ENCODE measurements at places on chromosomes 2 and 18. TPM values are rescaled to one million over a fixed set of nuclear protein-coding genes. Genes with fewer than 3 reads are reported as not detected.

DNA sequence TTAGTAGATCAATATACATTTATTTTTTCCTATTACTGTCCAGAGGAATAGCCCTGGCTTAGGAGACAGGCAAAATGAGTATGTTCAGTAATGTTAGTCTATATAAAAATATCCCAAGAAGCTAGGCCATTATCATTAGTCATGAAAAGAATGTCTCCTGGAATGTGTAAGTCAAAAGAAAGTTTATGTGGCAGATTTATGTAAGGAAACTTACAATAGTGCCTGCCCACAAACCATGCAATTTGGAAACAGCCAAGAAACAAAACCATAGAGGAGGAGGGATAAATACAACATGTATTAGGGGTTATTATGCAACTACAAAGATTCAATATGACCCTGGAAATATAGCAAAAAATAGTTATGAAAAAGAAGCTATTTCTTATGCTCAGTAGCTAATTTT lies 96.3 kb downstream of the NOL4 start:
- DNase-seq: no peak

GRCh38 chr2:139622691-139623090 lies 842.5 kb upstream of the NXPH2 start:
- DNase-seq: no peak

- DNase-seq: peak; percentile 2
Measured at GRCh38 chr18:43661570-43661969, 384.3 kb upstream of the SYT4 start.

GRCh38 chr2:166125557-166125956 lies 2.3 kb downstream of the SCN1A start:
- DNase-seq: no peak

GRCh38 chr2:18154812-18155211 lies 276.3 kb downstream of the KCNS3 start:
- no peak for DNase-seq

DNA sequence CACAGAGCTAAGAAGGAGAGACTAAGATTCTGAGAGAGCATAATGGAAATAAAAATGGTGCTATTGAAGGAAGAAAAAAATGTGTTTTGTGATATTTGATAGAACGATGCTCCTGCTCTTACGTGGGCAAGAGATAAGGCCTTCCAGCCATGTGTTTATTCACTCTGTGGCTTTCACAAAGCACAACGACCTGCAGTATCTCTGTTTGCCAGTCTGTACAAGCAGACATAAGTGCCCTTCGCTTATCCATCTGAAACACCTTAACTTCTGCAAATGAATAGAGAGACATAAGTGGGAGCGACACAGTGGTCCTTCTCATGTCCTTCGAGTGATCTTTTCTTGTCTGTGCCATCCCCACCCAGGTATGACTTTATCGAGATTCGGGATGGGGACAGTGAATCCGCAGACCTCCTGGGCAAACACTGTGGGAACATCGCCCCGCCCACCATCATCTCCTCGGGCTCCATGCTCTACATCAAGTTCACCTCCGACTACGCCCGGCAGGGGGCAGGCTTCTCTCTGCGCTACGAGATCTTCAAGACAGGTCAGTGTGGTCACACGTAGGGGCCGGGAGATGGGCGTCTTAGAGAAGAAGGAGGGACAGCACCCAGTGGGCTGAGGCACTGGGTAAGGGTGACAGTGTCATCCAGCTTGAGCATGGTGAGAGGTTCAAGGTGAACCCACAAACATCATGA lies 33.7 kb downstream of the NRP2 start:
- DNase-seq: peak; percentile 11

DNA sequence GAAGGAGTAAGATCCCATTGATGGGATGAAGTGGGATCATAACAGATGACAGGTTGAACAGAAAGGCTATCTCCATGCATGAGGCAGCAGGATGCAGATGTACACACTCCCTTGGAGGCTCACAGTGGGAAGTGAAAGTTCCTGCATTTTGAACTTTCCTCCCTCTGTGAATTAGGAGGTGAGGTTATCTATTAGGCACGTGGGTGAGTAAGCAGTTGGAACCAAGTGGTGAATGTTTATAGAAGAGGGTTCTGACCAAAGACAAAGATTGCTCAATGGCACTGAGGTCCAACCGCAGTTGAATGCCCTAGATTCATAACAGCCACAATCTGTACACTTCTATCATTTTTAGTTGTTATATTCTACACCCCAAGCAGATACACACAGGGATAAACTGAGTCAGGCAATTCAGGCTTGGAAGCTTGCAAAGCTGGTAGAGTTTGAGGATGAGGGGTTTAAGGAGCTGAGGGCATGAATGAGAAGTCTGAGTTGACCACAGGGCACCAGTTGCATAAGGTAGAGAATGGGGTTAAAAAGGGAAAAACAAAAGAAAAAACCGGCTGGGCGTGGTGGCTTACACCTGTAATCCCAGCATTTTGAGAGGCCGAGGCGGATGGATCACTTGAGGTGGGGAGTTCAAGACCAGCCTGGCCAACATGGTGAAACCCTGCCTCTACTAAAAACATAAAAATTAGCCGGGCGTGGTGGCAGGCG lies 7.1 kb upstream of the KCMF1 start:
- no peak for DNase-seq

DNA sequence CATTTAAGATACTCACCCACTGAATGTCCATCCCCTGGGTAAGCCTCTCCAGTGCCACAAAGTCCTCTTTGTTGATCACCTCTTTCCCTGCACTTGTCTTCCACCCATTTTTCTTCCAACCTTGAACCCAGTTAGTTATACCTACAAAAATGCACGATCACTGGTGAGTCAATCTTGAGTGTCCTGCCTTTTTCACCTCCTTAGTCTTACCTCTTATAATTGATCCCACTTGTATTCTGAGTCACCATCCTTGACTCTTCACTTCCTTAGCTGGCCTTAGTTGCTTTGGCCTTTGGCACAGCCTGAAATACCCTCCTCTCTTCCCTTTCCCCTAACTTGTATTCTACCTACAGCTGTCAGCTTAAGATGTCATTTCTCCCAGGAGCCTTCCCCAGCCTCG lies 10.2 kb downstream of the RNASEH1 start:
- DNase-seq: no peak

GRCh38 chr2:201258666-201259615 lies 1.4 kb upstream of the CASP8 start:
- DNase-seq: no peak

DNA sequence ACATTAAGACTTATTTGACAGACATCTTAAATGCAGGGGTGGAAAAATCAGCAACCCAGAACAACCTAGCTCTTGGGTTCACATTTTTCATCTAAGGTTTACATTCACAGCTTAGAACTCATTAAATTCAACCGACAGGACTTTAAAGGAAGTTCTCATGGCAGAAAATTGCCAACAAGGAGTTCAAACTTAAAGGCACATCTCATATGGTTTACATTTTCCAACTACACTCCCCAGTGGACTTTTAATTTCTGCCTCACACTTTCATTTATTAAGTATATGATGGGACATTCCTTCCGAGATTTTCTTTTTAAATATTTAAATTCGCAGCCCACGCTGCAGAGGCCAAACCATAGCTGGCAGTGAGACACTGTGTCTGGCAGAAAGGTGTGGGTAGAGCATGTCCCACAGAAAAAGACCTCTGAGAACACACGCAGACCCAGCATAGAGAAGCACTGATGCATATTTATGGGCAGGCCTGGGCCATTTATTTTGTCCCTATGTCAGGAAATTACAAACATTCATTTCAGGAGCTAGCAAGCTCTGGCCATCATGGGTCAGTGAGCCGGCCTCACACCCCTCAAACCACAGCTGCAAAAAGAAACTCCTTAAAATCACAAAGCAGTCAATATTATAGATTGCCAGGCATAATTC lies 46.3 kb downstream of the STK39 start:
- no peak for DNase-seq

DNA sequence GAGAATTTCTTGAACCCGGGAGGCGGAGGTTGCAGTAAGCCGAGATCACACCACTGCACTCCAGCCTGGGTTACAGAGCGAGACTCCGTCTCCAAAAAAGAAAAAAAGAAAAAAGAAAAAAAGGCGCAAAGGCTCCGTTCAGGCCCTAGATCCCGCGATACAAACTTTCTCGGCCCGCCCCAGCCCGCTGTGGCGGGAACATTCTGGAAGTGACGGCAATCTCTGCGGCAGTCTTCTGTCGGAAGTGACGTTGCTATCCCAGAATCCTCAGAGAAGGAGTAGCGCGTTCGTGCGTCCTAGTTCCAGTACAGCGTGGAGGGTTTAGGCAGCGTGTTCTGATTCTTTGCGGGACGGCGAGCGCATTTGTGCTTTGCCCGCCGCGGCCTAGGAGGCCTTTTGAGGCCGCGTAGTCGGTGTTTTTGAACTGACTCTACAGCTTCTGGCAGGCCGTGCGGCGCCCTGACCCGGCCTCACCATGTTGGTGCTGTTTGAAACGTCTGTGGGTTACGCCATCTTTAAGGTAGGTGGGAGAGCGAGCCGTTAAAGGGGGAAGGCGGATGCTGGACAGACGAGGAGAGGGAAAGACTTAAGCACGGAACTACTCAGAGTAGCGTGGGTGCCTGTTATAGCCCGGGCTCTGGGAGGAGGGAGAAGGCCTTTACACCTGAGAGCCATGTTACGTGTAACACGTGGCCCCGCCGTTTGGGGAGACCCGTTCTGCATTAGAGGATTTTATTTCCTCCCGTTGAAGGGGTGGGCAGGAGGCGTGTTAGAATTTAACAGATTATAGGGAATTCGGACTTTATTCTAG lies at the start of gene NOP58:
Gene NOP58 (plus strand): TSS at position 297 of the 811 bp plus-strand sequence. CDS start 179 bp downstream, at position 476.
- peak; percentile 95 for DNase-seq

DNA sequence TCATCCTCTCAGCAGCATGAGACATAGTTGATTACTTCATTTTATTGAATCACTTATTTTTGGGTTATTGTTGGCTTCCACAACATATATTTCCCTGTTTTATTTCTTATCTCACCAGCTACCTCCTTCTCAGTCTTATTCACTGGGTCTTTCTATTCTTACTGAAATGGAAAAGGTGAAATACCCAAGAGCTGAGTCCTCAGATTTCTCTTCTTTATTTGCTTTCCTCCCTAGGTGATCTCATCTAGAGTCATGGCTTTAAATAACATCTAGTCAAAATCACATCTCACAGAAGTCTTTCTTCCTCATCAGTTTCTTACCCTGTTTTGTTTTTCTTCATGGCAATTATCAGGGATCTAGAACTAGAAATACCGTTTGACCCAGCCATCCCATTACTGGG lies 105.0 kb upstream of the RBBP8 start:
- DNase-seq: no peak

GRCh38 chr2:111155610-111156009 lies 34.9 kb downstream of the BCL2L11 start:
- no peak for DNase-seq

DNA sequence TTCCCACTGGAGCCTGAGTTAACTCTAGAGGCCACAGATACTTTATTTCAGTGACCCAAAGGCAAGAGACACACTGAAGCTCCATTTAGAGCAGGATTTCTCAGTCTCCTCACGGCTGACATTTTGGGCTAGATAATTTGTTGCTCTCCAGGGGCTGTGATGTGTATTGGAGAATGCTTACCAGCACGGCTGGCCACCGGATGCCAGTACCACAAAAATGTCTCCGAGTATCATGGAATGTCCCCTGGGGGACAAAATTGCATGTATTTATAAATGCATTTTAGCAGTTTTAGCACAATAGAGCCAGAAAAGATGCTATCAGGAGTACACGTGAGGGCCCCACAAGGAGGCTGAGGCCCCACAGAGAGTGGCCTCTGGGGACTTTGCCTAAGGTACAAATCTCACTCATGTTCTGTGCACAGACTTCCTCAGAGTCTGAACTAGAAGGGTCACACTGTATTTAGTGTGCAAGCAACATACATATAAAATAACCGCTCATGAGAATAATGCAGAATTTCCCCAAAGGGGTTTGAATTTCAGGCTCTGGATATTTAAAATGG lies 20.5 kb upstream of the DCC start:
- no peak for DNase-seq

GRCh38 chr2:178874529-178875240 lies 67.5 kb upstream of the TTN start:
- no peak for DNase-seq

- no peak for DNase-seq
Measured at GRCh38 chr2:27992787-27993401, 102.4 kb downstream of the BABAM2 start.

GRCh38 chr2:217886091-217886490 lies 116.7 kb downstream of the TNS1 start:
- no peak for DNase-seq

- no peak for DNase-seq
Measured at GRCh38 chr2:3480352-3481010, 38.9 kb downstream of the ADI1 start.

- DNase-seq: no peak
Measured at GRCh38 chr2:211994806-211995205, 543.8 kb downstream of the ERBB4 start.

- no peak for DNase-seq
Measured at GRCh38 chr2:3650140-3650920, 7.7 kb upstream of the ALLC start.

- no peak for DNase-seq
Measured at GRCh38 chr18:57038395-57038794, 108.5 kb upstream of the BOD1L2 start.

DNA sequence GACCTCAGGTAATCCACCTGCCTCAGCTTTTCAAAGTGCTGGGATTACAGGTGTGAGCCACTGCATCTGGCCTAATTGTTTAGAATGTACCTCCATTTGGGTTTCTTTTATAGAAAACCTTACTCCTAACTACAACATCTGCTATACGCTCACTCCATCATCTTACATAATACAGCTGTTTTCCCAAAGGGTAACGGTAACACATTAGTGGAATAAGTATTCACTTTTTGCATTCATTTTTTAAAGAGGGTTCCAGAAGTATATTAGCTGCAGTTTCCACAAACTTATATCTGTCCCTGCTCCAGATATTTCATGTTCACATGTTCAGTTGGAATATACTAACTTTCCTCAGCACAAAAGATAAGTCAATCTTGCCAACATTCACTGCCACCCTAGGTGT lies 640.1 kb upstream of the FSHR start:
- no peak for DNase-seq

- peak; percentile 80 for DNase-seq
Measured at GRCh38 chr2:231482806-231483391, 18.6 kb upstream of the NCL start.

The ORC2 gene
- 59.2 TPM for total RNA-seq

The REG3G gene
- not detected for total RNA-seq

The SAG gene
- not detected for total RNA-seq

The MYOM1 gene
- 1.3 TPM for total RNA-seq

The FLACC1 gene
- total RNA-seq: 0.59 TPM

The PLGLB2 gene
- total RNA-seq: not detected

The SATB2 gene
- 0.14 TPM for total RNA-seq

The IL36A gene
- not detected for total RNA-seq

The CTAGE1 gene
- not detected for total RNA-seq

The TMEM169 gene
- total RNA-seq: 0.76 TPM
